ENCODE measurements at places on chromosomes 2 and 18. TPM values are rescaled to one million over a fixed set of nuclear protein-coding genes. Genes with fewer than 3 reads are reported as not detected.

ALPG gene
- not detected for polyA plus RNA-seq

ZNF514 gene
- polyA plus RNA-seq, result 21.6 TPM

GULP1 gene
- polyA plus RNA-seq, result 33.3 TPM

EFR3B gene
- 6.2 TPM for polyA plus RNA-seq

TMEM163 gene
- polyA plus RNA-seq, result 0.39 TPM

KCNG2 gene
- 0.46 TPM for polyA plus RNA-seq

UPP2 gene
- polyA plus RNA-seq, result 0.04 TPM

CNTNAP5 gene
- 2.2 TPM for polyA plus RNA-seq

NEU4 gene
- 0.67 TPM for polyA plus RNA-seq

THSD7B gene
- 2.2 TPM for polyA plus RNA-seq

LIPG gene
- polyA plus RNA-seq, result 32.9 TPM

MAIP1 gene
- polyA plus RNA-seq, result 21.2 TPM
